ENCODE measurements at places on chromosomes 3 and 15. TPM values are rescaled to one million over a fixed set of nuclear protein-coding genes. Genes with fewer than 3 reads are reported as not detected.

TEX55 gene
- total RNA-seq, result not detected

USP3 gene
- total RNA-seq, result 33.4 TPM

ZDHHC19 gene
- total RNA-seq, result not detected

ST8SIA2 gene
- 7.8 TPM for total RNA-seq

TMEM39A gene
- 45.9 TPM for total RNA-seq

All from skeletal muscle tissue (tissue), 5 donors.